Non-pigmented ciliary epithelial cell (primary cell): ENCODE measurements at places on chromosomes 1 and 21.

DNA sequence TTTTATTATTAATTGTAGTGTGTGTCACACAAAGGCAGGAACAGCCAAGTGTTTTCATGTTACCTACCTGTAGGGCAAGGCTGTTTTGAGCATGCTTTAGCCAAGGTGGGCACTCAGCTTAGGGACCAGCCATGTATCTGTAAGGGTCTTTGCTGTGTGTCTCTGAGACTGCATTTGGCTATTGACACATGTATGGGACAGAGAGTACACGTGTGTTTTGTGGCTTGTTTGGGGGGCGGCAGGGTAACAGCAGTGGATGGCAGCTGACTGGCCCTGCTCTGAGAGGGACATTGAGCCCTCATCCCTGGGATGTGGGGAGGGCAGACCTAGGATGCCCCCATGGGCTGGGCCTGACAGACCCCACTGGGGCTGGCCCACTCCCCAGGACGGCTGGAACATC lies 6.9 kb downstream of the CATSPER4 start:
- no peak for DNase-seq

DNA sequence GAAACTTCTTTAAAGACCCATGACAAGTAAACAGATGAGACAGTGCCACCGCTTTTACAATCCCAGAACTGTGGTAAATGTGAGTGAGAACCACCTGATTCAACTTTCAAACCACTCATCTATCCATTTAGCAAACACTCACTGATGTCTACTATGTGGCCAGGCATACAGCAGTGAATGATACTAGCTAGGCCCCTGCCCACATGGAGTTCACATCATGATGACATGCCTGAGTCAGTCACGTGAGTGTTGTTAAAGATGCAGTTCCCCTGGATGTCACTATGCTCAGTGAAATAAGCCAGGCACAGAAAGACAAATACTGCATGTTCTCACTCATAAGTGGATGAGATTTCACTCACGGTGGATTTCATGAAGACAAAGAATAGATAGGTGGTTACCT lies 28.4 kb downstream of the STX6 start:
- no peak for DNase-seq

DNA sequence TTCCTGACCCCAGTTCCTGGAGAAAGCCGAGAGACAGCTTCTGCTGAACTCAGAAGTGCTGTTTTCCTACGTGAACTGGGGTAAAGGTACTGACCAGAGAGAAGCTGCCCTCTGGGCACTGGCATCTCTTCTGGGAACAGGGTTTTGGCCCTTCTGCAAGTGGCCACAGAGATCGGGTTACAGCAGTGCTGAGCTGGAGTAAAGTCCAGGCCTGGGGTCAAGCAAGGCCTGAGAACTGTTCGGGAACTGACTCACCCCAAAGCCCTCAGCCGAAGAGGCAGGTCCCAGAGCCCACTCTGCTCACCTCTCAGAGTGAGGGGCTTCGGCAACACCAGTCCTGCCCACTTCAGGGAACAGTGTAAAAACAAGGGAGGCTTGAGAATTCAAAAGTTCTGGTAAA lies 177.2 kb upstream of the RUNX1 start:
- DNase-seq = no peak

GRCh38 chr1:212111536-212111935 lies 76.0 kb downstream of the DTL start:
- DNase-seq = no peak

GRCh38 chr1:89261926-89262515 lies 10.6 kb downstream of the GBP5 start:
- no peak for DNase-seq

DNA sequence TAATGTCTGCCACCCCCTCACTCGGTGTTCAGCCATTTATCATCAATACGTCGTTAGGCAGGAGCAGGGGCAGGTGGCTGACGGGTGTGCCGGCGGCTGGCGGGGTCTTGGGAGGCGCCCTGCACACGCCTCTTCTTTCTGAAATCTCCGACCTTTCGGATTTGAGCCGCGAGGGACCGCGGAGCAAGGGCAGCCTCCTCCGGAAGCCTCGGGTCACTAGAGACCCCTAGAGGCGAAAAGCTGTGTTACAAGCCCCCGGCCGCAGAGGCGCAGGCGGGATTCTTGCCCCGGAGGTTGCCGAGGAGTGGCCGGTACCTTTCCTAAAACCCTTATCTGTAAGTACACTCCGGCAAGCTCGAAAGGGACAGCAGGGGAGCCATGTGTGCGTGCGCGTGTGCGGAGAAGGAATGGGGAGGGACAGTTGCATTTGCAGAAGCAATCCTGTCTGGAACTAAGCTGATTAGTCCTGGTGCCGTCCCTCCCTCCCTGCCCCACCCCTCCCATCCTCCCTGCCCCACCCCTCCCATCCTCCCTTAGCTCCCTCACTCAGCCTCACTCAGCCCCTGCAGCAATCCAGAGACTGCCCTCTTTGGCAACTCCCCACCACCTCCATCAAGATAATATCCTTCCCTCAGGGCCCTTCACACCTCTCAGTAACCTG lies 11.0 kb downstream of the BRINP2 start:
- DNase-seq = no peak

- no peak for DNase-seq
These were observed 143.8 kb downstream of the CASZ1 start for GRCh38 chr1:10652626-10653025.

- DNase-seq = peak; percentile 6
These were observed 742 bp upstream of the HSPA13 start for GRCh38 chr21:14383596-14384180.

DNA sequence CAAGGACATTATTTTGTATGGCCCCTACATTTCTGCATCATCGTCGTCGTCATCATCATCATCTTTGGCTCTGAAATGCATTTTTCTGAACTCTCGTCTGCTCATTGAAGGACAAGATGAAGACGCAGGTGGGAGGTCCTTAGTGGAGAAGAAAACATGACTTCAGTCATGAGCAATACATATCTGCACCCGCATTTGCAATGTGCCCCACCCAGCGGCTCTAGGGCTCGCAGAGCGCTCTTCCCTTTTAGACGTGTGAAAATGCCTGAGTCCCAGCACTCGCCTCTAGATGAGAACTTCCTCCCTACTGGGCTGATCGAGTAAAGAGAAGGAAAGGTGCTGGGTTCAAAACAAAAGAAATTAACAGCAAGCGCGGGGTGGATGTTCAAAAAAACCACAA lies 10.1 kb downstream of the C1orf174 start:
- no peak for DNase-seq

DNA sequence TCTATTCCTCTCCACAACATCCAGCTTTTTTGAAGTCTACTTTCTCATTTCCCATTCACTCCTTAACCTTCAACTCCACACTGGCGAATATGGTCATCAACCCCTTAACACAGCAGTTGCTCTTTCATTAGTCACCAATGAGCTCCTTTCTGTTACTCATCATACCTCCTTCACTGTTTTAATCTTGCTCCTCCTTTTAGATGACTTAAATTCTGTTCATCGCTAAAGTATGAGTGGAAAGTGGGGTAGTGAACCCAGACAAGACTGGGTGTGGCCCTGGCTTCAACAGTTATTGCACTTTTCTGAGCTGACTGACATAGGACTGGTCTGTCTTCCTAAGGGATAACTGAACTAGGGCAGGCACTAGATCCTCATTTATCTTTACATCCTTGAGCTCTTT lies 51.3 kb downstream of the AKT3 start:
- peak; percentile 88 for DNase-seq

- DNase-seq = no peak
These were observed 140.5 kb upstream of the KLHDC7A start for GRCh38 chr1:18340158-18340764.

- no peak for DNase-seq
These were observed 56.0 kb upstream of the DSCAM start for GRCh38 chr21:40902993-40903392.

DNA sequence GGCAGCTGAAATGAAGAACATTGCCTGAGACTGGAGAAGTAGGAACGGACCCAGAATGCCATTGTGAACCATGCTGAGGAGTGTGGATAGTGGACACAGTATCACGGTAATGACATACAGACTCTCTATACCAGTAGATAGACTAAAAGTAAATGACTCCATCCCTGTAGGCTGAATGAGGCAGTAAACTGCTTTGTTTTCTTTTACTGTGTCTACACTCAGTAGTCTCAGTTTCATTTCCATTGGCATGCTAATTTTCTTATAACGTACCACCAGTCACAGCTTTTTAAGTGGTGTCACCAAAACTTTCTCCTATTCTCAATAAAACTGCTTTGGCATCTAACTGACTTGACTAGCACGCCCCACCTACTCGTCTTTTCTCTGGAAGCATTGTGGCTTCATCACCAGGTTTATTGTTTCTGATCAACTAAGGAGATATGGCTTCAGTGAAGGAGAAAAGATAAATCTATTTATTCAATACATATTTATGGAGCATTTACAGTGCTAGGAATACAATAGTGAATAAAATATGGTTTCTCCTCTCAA lies 8.4 kb upstream of the ZNF697 start:
- DNase-seq = no peak
